Stimulated activated CD8-positive, alpha-beta memory T cell treated with anti-CD3 and anti-CD28 coated beads, Interleukin-4, amount 100 ng/mL, for 1 hour (primary cell): ENCODE measurements at places on chromosomes 4 and X.

DNA sequence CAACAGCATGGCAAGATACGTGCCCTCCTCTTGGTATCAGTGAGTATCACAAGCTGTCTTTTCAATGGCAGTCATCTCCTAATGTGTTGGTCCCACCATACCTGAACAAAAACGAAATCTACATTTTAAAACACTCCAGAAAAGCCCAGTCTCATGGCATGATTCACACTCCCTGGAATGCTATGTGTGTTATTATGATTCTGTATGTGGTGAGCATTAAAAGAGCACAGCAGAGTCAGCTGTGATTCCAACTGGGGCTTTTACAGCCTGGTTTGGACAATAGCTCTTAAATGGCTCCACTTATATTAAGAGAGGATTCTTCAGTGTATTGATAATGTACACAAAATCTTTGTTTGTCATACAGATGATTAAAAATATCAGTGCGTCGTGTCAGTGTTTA, 274.1 kb upstream of the GK2 start:
- DNase-seq = no peak

DNA sequence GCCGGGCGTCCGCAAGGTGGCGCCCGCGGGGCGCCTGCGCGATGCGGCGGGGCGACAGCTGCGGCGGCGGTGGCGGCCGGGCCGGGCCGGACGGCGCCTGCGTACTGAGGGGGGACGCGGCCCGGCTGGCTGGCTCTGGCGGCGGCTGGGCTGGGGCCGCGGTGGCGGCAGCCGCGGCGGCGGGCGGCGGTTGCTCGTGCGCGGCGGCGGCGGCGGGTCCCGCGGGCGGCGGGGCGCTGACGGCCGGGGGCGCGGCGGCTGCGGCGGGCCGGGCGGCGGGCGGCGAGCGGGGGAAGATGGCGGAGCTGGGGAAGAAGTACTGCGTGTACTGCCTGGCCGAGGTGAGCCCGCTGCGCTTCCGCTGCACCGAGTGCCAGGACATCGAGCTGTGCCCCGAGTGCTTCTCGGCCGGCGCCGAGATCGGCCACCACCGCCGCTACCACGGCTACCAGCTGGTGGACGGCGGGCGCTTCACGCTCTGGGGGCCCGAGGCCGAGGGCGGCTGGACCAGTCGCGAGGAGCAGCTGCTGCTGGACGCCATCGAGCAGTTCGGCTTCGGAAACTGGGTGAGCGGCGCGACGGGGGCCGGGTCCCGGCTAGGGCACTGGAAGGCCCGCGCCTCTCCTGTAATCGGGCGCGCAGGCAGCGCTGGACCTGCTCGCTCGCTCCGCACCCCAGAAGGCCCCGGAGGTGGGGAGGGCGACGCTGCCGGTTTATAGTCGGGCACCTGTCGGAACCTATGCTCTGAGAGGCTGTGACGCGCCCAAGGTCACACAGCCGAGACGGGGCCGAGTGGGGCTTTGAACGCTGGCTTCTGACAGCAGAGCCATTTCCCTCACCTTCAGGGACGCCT, at the start of gene TADA2B:
TADA2B (plus strand) TSS at position 89 of the 853 bp plus-strand sequence; CDS start at position 297, 208 bp downstream.
- DNase-seq = peak; percentile 20

DNA sequence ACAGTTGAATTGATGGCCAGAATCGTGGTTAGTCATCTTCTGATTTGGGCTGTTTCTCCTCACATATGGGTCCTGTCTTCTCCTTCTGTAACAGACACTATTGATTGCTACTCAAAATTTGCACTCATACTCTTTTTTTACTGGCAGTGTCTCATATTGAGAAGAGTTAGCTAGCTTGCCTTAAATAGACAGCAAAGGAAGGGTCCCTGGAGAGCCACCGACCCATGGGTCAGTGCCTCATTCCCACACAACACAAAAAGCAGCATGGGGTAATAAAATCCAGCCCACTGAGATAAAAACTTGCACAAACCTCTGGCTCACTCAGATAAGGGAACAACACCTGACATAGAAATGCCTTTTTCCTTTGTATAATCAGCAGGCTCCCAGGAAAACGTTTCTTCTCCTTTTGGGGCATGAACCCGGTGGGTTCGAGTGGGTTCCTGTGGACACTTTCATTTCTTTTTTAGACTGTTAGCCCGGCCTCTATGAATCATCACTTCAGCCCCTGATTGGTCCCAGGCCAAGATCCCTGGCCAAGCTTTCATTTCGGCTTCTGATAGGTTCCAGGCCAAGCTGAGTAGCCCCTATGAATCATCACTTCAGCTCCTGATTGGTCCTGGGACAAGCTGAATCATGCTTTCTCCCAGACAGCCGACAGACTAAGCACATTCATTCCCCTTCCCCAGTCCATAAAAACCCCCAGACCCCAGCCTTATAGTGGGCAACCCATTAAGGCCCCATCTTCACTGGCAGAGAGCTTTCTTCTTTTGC, 408.1 kb downstream of the DCAF12L2 start:
- no peak for DNase-seq

- DNase-seq = peak; percentile 33
Observed at GRCh38 chrX:2696698-2697215, 5.7 kb downstream of the CD99 start.

DNA sequence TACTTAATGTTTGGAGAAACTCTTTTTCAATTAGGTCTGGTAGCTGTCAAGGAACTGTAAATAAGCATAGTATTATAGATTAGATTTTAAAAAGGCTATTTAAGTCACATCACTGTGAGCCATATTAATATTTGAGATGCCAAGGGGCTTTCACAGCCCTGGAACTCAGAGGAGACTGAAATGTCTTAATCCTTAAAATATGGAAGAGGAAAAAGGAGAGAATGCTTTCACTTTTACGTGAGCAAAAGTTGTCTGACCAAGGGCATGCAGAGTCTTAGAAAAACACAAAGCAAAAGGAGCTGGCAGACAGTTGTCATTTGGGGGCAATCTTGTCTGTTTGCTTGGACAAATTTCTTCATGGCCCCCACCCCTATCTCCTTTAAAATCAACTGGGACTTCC, 253.2 kb upstream of the IGFBP7 start:
- DNase-seq = no peak

GRCh38 chr4:33709247-33709646, 2535.1 kb downstream of the ARAP2 start:
- DNase-seq = no peak

DNA sequence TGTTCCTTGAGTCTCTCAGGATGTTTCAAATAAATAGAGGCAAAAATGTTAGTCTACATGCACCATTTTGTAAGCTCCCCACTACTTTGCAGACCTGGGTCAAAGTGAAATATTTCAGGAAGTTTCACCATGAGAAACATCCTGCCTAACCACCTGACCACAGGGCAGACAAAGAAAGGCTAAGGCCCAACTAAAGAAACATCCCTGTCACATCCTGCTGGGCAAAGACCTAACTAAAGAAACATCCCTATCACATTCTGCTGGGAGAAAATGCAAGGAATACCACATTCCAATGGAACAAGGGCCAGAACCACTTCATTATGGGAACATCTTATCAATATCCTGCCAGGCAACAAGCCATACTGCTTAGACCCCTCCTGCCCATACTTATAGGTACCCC, 1303.4 kb downstream of the TECRL start:
- DNase-seq = no peak

DNA sequence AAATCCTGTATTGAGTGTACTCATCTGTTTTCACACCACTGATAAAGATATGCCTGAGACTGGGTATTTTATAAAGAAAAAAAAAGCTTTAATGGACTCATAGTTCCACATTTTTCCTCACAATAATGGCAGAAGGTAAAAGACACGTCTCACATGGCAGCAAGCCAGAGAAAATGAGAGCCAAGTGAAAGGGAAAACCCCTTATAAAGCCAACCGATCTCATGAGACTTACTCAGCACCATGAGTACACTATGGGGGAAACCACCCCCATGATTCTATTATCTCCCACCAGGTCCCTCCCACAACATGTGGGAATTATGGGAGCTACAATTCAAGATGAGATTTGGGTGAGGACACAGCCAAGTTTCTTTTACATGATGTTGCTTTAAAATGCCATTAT, 171.9 kb downstream of the GALNTL6 start:
- DNase-seq = no peak

DNA sequence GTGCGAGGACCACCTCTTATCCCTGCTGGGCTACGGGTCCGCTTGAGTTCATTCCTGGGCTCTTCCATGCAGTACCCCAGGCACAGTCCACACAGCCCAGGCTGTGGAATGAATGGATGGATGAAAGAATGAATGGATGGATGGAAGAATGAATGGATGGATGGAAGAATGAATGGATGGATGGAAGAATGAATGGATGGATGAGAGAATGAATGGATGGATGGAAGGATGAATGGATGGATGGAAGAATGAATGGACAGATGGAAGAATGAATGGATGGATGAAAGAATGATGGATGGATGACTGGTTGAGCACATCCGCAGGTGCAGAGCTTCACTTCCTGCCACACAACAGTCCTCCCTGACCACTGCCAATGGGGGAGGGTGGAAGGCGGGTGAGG, 28.2 kb downstream of the ACOX3 start:
- no peak for DNase-seq

DNA sequence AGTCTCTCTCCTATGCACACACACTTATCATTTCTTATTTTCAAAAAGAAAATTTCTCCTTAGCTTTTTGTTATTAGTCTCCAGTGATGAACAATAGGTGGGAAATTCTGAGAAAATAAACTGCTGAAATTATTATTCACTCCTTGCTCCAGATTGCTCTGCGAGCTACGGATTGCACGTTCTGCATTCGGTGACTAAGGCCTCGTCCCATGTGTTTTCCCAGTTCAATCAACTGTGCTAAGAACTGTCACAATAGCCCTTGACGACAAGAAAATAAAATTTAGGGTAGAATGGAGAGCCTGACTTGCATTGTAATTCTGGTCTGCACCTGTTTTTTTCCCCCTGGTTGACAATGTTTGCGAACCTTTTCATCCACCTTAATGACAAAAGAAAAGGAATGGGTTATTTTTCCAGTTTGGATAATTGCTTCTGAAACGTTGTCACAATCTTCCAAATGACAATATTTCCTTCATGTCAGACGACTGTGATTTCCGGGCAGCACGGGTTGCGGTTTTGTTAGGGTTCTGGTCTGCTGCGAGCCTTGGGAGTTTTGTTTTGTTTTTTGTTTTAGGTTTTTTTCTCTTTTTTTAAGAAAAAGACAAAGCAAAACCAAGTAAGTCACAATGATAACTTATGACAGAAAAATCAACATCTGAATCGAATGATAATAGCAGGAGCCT, 124.5 kb upstream of the NOCT start:
- no peak for DNase-seq

GRCh38 chr4:173529477-173530325, at the start of gene HAND2:
Gene HAND2, minus strand, starts transcription at chr4:173530229. Its CDS starts 940 bp downstream, at chr4:173529289.
- no peak for DNase-seq
